ENCODE measurements at places on chromosomes 12 and 14. TPM values are rescaled to one million over a fixed set of nuclear protein-coding genes. Genes with fewer than 3 reads are reported as not detected.

- DNase-seq, result no peak
These were observed 120.3 kb downstream of the CHST11 start for GRCh38 chr12:104576980-104577580.

- no peak for DNase-seq
These were observed 29.1 kb downstream of the IL31 start for GRCh38 chr12:122144885-122145284.

DNA sequence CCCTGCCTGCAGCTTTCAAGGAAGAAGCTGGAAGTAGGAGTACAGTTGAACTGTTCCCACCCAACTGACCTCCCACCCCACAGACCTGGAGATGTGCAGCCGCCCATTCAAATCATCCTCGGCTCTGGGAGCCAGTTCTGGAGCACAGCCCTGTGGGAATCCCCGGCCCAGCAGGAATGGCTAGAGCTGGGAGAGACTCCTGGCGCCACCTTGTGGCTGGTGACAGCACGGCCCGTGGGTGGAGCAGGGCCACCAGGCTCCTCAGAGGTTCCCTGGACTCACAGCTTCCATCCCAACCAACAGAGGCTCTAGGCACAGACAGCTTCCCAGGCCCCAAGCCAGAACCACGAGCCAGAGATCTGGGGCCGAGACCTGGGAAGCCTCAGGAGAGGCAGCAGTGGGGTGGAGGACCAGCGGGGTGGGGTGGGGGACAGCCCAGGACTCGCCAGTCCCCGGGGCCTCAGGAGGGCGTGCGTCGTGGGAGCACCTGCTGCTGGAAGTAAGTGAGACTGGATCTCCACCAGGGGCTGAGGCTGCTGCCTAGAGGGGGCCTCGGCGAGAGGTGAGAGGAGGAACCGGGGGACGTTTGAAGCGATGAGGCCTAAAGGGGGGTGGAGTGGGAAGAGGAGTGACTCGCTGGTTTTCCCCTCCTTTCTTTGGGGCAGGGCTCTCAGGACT, 43.4 kb downstream of the RNF34 start:
- DNase-seq, result peak; percentile 76

- DNase-seq, result no peak
These were observed 147.6 kb downstream of the CHST11 start for GRCh38 chr12:104604070-104604994.

GRCh38 chr14:93285044-93285443, 47.8 kb downstream of the BTBD7 start:
- peak; percentile 63 for DNase-seq

GRCh38 chr14:102481371-102481770, 28.2 kb downstream of the ANKRD9 start:
- DNase-seq, result no peak

- DNase-seq, result peak; percentile 98
These were observed at the start of gene CHFR for GRCh38 chr12:132887513-132888351. TSS of gene CHFR (minus strand) at chr12:132887605. CDS start at chr12:132887328, 277 bp downstream.

The PRH1 gene
- total RNA-seq, result 4.1 TPM

DNA sequence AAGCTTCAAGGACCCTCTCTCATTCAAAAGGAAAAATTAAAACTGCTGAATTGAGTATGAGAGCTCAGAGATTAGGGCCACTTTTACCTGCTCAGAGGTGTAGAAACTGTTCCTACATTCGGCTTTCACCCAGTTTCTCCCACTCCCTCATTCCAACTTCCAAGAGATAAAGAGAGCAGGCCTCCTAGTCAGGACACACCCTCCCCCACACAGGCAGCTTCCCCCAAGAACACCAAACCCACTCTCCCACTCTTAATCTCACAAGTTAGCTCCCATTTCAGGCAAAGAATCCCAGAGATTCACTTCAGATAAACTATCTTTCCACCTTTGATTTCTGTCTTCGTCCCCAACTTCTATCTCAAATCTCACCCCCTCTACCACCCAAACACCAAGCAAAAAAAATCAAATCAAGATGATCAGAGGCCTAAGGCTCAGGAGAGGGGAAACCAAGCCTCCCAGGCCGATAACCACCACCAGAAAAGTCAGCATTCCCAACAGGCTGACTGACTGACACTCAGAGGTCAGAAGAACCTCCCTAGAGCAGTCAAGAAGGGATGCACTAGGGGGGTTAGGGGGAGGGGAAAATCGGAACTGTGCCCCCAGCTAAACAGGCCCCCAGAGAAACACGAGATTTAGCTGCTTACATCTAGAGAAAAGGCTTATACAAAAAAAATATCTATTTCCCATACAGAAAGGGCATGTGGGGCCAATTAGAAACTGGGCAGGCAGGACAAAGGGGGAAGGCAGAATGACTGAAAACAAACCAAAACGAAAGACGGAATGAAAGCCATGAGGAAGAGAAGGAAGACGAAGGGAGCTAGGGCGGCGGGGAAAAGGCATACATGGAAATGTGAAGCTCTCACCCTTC, 13.2 kb upstream of the CDH24 start:
- no peak for DNase-seq

DNA sequence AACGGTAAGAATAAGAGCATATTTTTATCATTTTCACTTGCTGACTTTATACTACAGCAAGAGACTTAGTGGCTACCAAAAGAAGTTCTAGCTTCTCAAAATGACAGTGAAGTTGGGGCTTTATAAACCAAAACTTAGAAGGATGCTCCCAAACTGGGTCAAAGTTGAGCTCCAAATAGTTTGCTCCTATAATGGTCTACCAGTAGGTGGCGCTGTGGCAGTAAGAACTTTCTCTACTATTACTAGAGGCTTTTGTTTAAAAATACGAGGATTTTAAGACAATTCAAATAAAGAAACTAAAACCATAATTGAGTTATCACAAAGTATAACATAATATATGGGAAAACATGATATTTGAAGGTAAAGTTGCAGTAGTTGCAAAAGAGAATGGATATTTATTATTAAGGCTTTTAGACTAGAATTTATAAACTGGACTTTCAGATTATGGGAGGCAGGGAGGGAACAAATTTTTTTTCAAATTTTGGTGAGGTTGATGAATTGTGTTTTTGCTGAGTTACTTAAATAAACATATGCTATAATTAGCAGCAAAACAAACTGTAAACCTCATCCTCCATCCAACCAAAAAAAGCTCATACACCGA, 75.0 kb downstream of the TGFB3 start:
- DNase-seq, result peak; percentile 67

The KRT86 gene
- total RNA-seq, result not detected

DNA sequence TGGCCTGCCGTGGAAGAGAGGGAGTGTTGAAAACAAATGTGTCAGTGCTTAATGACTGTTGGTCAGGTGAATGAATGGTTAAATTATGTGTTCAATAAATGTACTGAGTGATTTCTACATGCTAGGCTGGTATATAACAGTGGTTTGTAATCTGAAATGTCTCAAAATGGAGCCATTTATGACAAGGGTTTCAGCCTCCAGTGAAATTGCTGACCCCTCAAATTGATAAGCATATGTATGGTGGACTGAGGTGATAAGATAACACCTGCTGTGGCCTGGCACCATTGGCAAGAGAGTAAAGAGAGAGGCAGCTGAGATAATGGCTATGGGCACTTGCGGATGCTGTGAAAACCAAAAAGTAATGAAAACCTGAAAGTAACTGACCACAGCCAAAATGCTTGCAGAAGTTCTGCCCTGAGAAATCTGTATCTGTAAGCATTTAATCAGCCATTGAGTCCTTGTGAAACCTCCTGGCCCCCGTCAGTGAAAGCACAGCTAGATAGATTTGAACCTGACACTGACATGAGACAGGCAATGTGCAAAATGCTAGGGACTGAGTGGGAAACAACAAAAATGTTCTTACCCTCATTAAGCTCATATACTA, 1.4 kb upstream of the BCAT1 start:
- DNase-seq, result no peak

Measured in G401 (cell line).